ENCODE measurements at places on chromosomes 5 and 9.

DNA sequence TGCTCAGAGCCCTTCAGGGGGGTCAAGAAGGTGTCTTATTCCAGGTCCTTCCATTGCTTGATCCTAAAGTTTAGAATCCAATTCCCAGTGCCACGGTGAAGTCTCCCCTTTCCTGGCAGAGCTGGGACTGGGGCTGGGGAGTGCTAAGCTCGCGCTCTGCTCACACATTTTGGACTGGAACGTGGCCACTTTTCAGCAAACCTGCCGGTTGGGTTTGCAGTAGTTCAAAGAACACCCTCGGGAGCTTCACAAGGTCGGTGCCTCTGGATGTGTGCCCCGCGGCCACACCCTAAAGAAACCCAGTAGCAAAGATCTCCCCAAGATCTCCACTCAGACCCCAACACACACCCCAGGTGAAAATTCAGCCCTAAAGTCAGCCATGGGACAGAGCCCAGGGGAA, at the start of gene C9orf152:
TSS of gene C9orf152 (minus strand) at position 129 of the 400 bp plus-strand sequence. CDS start 580 bp downstream, outside the sequence.
- peaks cover 15% of the 10 kb centered on the region for H3K27me3 ChIP-seq
- H3K36me3 ChIP-seq = no peaks in the 10 kb centered on the region
- no peak within 1 kb of the TSS for H3K4me3 ChIP-seq
- H3K4me1 ChIP-seq = no peaks in the 10 kb centered on the region
- DNase-seq = no peak

- H3K27ac ChIP-seq = no peak overlapping the region
- no peak overlapping the region for H3K4me3 ChIP-seq
- no peak for DNase-seq
- no peaks in the 10 kb centered on the region for H3K4me1 ChIP-seq
- H3K36me3 ChIP-seq = no peaks in the 10 kb centered on the region
Measured at GRCh38 chr9:17970277-17970676, 391.4 kb downstream of the SH3GL2 start.

DNA sequence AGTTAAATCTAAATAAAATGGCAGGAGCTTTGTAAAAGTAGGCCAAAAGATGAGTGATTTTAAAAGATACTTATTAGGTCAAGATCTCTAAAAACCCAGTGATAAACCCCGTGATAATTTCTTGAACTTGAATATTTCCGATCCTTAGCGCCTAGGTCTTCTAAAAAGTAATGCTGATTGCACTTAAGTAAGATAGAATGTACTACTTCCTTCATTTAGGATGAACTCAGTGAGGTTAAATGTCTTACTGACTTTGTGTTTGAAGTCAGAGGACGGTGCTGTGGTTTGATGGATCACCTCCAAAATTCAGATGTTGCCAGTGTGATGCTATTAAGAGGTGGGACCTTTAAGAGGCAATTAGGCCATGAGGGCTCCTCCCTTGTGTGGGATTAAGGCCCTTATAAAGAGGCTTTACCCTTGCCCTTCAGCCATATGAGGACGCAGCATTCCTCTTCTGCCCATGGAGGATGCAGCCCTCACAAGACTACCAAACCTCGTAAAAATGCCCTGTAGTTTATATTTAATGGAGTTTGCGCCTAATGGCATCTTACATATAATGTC, 130.1 kb downstream of the TRIO start:
- no peak overlapping the region for H3K27ac ChIP-seq
- H3K4me1 ChIP-seq = no peaks in the 10 kb centered on the region
- H3K27me3 ChIP-seq = peaks cover 28% of the 10 kb centered on the region
- DNase-seq = no peak
- H3K36me3 ChIP-seq = peaks cover 3% of the 10 kb centered on the region

DNA sequence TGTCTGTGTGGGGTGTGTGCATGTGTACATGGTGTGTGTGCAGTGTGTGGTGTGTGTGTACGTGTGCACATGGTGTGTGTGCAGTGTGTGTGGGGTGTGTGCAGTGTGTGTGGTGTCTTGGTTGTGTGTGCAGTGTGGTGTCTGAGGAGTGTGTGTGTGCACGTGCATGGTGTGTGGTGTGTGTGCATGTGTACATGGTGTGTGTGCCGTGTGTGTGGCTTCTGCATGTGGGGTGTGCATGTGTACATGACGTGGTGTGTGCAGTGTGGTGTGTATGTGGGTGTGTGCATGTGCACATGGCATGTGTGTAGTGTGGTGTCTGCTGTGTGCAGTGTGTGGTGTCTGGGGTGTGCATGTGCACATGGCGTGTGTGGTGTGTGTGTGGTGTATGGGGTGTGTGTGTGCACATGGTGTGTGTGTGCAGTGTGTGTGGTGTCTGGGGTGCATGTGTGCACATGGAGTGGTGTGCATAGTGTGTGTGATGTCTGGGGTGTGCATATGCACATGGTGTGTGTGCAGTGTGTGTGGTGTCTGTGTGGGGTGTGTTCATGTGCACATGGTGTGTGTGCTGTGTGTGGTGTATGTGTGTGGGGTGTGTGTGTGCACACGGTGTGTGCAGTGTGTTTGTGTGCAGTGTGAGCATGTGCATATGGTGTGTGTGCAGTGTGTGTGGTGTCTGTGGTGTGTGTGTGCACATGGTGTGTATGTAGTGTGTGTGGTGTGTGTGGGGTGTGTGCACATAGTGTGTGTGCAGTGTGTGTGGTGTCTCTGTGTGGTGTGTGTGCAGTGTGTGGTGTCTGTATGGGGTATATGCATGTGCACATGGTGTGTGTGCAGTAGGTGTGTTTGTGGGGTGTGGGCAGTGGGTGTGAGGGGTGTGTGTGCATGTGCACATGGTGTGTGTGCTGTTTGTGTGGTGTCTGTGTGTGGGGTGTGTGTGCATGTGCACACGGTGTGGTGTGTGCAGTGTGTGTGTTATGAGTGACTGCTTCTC, 40.6 kb upstream of the ZNG1F start:
- no peak for DNase-seq
- H3K4me3 ChIP-seq = no peak overlapping the region
- H3K36me3 ChIP-seq = no peaks in the 10 kb centered on the region
- no peak overlapping the region for H3K27ac ChIP-seq
- no peaks in the 10 kb centered on the region for H3K4me1 ChIP-seq
- no peaks in the 10 kb centered on the region for H3K27me3 ChIP-seq

GRCh38 chr5:180644129-180644824, 5.1 kb downstream of the FLT4 start:
- H3K4me3 ChIP-seq = no peak overlapping the region
- peaks cover 3% of the 10 kb centered on the region for H3K4me1 ChIP-seq
- peaks cover 1% of the 10 kb centered on the region for H3K36me3 ChIP-seq
- DNase-seq = no peak

DNA sequence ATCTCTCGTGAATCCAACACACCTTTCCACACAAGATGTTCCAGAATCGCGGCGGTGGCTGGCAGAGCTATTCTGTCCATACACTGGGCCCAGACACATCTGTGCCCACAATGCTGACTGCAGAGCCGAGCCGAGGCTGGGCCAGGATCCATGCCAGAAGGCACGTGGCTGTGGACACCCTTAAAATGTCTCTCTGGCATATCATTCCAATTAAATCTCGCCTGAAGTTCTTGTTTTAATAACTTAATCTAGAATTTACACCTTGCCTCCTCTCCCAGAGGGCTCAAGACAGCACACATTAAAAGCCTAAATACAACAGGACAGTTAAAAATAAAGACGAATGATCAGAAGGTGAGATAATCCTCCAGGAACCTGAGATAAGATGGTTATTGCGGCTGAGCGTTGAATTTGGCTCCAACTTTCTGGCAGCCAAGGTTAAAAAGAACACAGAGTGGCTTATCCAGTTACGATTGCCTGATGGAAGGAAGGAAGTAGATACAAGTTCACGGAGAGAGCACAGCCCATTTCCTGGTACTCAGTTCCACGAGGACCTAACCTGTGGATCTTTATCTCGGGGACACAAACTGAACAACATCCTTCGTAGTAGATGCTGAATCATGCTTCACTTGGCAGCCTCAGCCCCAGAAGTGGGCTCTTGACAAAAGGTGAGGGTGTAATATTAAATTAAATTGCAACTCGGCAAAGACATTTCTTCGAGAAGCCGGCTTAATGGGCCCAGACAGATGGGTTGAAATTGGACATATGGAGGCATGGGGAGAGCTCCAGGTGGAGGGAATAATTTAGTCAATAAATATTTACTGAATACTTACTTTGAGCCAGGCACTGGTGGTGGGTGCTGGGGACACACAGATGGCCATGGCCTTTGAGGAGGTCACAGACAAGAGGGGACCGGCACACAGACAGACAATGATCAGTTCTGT, 86.0 kb upstream of the TBC1D2 start:
- H3K4me1 ChIP-seq = no peaks in the 10 kb centered on the region
- no peak overlapping the region for H3K27ac ChIP-seq
- no peak overlapping the region for H3K4me3 ChIP-seq
- no peak for DNase-seq
- H3K36me3 ChIP-seq = peaks cover 4% of the 10 kb centered on the region

GRCh38 chr9:84642553-84643141, 26.9 kb upstream of the NTRK2 start:
- H3K27me3 ChIP-seq = no peaks in the 10 kb centered on the region
- no peaks in the 10 kb centered on the region for H3K4me1 ChIP-seq
- no peak overlapping the region for H3K4me3 ChIP-seq
- no peaks in the 10 kb centered on the region for H3K36me3 ChIP-seq
- DNase-seq = no peak

DNA sequence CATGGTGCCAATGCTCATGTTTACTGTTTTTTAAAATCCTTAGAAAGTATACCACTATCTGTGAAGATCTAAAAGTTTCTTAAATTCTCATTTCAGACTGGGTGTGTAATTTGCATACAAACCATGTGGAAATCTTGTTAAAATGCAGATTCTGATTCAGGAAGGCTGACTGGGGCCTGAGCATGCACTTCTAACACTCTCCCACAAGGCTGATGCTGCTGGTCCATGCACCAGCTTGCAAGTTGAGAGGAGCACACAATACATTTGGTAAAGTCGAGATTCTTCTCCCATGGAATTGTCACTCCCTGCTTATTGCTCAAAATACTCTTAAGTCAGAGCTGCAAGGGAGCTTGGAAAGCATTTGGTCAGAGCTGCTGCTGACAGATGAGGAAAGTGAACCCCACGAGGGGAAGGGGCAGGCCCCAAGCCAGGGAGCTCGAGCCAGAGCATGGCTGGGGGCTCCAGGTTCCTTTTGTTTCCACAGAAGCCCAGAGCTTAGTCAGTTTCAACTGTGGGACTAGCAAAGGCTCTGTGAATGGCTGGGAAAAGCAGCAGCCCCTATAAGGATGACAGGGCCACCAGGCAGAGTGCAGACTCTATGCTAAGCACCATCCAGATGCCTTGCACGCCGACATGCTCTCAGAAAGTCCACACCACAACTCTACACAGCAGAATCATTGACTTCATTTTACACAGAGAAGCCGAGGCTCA, 93.5 kb upstream of the HAND1 start:
- H3K36me3 ChIP-seq = no peaks in the 10 kb centered on the region
- no peak overlapping the region for H3K4me3 ChIP-seq
- H3K27ac ChIP-seq = no peak overlapping the region
- no peaks in the 10 kb centered on the region for H3K4me1 ChIP-seq
- DNase-seq = no peak
- H3K27me3 ChIP-seq = peaks cover 44% of the 10 kb centered on the region

DNA sequence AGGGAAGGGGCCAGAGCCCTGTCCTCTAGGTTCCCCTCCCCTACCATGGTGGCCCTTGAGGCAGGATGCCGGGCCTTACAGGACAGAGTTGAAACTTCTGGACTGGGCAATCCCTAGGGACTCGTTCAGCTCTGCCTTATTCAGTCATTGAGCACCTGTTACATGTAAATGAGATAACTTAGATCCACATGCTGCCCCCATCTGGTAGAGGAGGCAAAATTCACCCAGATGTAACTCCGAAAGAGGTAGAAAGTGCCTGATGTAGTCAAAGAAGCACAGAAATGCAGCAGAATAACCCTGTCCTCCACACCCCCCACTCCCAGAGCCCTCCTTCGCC, 1.5 kb downstream of the GGTA1 start:
- H3K36me3 ChIP-seq = no peaks in the 10 kb centered on the region
- H3K4me1 ChIP-seq = peaks cover 14% of the 10 kb centered on the region
- H3K27ac ChIP-seq = no peak overlapping the region
- peaks cover 82% of the 10 kb centered on the region for H3K27me3 ChIP-seq
- H3K4me3 ChIP-seq = peak overlapping the region; percentile 77
- DNase-seq = no peak

GRCh38 chr9:133428617-133429101, 6.5 kb downstream of the ADAMTS13 start:
- no peak overlapping the region for H3K27ac ChIP-seq
- H3K36me3 ChIP-seq = no peaks in the 10 kb centered on the region
- no peaks in the 10 kb centered on the region for H3K4me1 ChIP-seq
- peak overlapping the region; percentile 13 for H3K4me3 ChIP-seq
